ENCODE measurements at places on chromosomes 7 and 10. TPM values are rescaled to one million over a fixed set of nuclear protein-coding genes. Genes with fewer than 3 reads are reported as not detected.

- DNase-seq = no peak
Measured at GRCh38 chr10:63446716-63447440, 18.9 kb downstream of the JMJD1C start.

GRCh38 chr10:133087679-133088178 is at the start of gene ADGRA1:
Gene ADGRA1 (plus strand): TSS chr10:133087924. CDS start chr10:133088910, 986 bp downstream.
- no peak for DNase-seq

DNA sequence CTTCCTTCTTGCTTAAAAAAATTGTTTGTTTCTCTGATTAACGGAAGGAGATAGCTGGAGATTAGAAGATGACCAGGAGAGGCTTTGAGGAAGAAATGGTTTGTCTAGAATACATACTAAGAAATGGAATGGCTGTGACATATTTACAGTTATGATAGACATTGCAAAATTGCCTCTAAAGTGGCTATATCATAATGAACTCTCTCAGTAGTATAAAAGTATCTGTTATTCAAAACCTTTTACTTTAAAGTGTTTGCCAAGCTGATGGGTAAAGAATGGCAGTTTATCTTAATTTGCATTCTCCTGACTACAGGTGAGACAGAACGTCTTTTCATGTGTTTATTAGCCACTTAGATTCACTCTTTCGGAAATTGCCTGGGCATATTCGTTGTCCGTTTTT is 28.7 kb downstream of the LRGUK start:
- DNase-seq = no peak

DNA sequence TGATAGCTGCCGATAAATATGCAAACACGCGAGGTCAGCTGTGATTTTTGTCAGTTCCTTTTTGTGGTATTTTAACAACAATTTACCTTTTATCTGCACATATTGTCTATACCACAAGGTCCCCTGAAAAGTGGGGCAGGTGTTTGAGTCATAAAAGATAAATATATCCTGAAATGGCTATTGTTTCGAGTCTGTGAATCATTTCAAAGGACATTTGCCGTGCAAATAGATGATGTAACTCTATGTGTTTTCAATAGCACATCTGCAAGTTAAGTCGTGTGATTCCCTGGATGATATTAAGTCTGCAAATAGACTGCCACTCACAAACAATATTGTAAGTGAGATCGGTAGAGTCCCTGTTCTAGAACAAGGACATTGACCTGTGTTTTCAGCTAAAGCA is 193.0 kb upstream of the PITRM1 start:
- no peak for DNase-seq

- no peak for DNase-seq
Measured at GRCh38 chr7:8037151-8037550, 68.6 kb downstream of the GLCCI1 start.

DNA sequence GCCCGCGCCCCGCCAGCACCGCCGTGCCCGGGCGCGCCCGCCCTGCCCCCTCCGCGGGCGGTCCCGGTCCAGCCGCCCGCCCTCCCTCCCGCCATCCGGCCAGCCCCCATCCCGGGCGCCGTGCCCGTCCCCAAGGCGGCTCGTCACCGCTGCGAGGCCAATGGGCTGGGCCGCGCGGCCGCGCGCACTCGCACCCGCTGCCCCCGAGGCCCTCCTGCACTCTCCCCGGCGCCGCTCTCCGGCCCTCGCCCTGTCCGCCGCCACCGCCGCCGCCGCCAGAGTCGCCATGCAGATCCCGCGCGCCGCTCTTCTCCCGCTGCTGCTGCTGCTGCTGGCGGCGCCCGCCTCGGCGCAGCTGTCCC is at the start of gene HTRA1:
Gene HTRA1 (plus strand): TSS at position 187 of the 362 bp plus-strand sequence. CDS start 100 bp downstream, at position 287.
- DNase-seq = peak; percentile 88

SEC23IP gene
- 20.4 TPM for polyA plus RNA-seq

TCAF1 gene
- polyA plus RNA-seq = 4.3 TPM

CHRM2 gene
- not detected for polyA plus RNA-seq

DNA sequence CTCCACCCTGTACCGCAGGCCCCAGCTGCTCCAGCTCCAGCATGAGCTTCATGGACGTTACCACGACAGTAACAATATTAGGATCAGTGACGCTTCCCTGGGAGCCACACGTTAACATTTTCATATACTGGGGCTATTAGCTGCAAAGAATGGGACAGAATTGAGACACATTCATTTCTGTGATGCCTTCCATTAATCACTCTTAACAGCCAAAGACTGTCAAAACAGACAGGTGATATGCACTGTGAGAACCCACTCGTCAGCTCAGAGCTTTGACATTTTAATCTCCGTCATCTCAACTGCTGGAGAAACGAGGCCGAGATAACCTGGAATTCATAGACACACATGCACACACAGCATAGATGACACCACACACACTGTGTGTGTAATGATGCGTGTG is 408.4 kb upstream of the SHH start:
- DNase-seq = no peak

DNA sequence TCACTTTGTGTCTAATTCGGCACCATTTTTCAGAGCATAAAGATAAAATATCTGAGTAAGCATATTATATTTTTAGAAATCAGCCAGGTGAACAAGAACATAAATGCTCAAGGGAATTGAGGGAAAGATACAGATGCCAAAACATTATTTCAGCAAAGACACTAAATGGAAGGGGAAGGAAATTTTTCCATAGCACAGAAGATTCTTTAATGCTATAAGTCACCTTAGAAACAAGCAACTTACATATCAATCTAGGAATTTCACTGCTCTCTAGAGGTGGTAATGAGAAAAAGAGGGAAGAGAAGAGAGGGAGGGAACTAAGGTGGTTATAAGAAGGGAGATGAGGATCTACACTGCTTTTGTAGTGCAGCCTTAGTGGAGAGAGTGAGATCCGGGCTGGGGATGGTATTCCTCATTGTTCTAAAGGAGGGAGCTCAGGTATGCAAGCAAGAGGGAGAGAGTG is 20.4 kb downstream of the ZNF365 start:
- DNase-seq = no peak

TMEM184A gene
- 0.40 TPM for polyA plus RNA-seq

DNA sequence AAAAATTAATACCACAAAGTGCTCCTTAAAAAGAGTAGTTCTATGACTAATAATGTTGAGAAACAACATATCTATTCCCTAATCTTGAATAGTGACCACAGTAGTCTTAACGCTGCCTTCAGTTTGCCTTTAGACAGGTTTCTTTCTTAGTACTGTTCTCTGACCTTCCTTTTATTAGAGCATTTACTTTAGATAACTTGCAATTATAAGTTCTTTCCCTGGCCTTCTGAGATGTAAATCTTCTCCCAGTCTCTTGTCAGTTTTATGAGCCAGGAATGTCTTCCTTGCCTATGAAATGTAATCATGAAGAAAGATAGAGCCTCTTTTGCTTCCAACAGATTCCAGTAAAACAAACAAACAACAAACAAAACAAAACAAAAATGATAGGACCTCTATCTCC is 1119.8 kb upstream of the LRRTM3 start:
- DNase-seq = no peak

PSD gene
- 0.25 TPM for polyA plus RNA-seq

DNA sequence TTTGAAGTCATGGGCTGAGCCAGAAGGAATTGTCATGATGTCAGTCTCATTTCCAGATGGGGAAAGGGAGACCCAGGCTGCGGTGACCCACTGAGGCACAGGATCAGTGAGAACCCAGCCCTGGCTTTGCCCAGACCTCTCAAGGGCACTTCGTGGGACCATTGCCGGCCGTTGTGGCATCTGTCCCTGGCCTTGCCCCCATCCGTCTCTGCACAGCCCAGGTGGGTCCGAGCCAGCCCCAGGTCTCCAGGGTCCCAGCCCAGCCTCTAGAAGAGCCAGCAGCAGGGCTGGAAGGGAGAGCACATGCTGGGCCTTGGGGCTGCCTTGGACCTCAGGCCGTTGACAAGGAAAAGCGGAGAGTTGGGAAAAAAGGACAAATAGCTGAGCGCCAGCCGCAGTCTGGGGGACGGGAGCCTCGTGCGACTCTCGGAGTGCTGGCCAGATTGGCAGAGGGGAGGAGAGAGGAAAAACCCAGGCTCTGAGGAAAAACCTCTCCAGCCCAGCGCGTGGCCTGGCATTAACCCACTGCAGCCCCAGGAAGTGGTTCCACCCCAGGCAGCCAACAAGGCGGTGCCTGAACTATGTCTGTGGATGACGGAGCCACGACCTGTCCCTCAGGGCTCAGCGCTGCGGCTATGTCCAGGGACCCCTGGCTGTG is 30.2 kb downstream of the GRIFIN start:
- no peak for DNase-seq

CALCR gene
- 0.96 TPM for polyA plus RNA-seq

DNA sequence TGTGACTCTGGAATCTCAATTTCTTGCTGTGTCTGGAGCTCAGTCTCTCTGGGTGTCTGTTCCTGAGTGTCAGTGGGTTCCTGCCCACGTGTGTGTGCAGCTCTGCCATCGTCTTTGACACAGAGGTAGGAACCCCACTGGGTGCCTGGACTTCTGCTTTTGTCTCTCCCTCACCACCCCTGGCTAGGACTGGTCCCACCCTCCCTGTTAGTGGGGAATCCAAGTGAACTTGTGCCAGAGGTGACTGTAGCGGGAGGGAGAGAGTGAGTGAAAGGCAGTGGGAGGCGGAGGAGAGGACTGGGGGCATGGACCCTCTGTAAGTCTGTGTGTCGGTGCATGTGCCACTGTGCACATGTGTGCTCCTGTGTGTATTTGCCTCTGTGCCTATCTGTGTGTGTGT is 299.9 kb upstream of the ZMIZ1 start:
- no peak for DNase-seq

- DNase-seq = no peak
Measured at GRCh38 chr7:7764520-7765396, 46.4 kb upstream of the RPA3 start.

DNA sequence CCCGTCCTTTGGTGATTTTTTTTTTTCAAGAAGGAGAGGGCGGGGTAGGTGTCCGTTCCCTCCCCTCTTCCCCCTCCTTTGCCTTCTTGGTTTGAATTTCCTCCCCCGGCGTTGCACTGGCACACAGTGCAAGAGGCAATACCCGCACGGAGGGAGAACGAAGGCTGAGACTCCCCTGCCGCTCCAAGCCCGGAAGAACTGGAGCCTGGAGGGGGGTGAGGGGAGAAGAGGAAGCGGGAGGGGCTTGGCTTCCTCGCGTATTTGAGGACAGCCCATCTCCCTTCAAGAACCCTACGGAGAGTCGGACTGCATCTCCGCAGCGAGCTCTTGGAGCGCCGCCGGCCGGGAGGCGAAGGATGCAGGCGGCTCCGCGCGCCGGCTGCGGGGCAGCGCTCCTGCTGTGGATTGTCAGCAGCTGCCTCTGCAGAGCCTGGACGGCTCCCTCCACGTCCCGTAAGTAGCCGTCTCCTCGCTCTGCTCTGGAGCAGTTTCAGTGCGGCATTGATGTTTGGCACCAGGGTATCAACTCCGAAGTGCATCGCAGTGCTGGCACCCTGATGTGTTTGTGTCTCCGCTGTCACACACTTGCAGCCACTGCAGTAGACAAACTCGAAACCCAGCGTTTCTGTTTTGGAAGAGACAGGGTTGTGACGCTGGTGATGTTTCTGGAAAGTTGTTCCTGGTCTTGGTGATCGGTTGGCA is at the start of gene CNTNAP2:
Gene CNTNAP2 (plus strand): TSS at position 281 of the 702 bp plus-strand sequence. CDS start 76 bp downstream, at position 357.
- peak; percentile 7 for DNase-seq

- peak; percentile 28 for DNase-seq
Measured at GRCh38 chr10:480928-481552, 208.4 kb downstream of the DIP2C start.

DNA sequence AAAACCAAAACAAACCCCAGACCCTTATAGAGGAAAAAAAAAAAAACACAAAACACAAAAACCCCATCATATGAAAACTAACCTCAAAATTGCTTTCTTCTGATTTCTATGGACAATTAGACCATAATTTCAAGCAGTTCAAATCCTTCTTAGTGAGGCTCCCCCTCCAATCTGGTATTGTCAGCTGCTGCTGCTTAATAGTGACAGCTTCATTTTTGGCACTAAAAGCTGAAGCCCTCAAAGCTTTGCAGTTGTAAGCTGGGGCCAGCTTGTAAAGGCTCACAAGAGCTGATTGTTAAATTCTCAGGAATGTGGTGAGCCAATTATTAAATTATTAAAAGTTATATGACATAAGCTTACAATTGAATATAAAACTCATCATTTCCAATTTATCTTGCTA is 21.9 kb downstream of the ATXN7L1 start:
- no peak for DNase-seq

ABCB1 gene
- polyA plus RNA-seq = 0.59 TPM

GRCh38 chr10:112979927-112980326 is 29.9 kb downstream of the TCF7L2 start:
- no peak for DNase-seq

GRCh38 chr7:36128448-36129047 is 24.5 kb upstream of the EEPD1 start:
- peak; percentile 86 for DNase-seq

TAC1 gene
- not detected for polyA plus RNA-seq

DNA sequence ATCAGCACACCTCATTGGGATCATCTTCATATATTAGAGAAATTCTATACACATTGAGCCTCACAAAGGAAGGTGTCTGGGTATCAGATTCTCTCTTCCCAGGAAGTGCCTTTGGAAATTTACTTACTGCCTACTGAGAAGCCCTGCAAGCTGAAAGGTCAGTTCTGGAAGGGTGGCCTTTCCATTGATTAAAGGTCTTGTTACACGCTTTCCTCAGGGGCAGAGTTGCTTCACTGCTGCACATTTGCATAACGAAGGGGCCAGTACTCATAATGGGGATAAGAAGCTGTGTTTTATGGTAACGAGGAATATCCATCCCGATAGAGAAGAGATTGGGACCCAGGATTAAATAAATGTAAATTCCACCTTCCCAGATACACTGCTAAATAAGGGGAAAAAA is 19.4 kb upstream of the IL15RA start:
- DNase-seq = no peak

All from psoas muscle (tissue), 8 donors.